ENCODE measurements at places on chromosomes 6 and 20.

- no peak for DNase-seq
Observed at GRCh38 chr6:41466437-41466990, 79.7 kb upstream of the FOXP4 start.

- no peak for DNase-seq
Observed at GRCh38 chr6:25052181-25052580, 116.4 kb upstream of the RIPOR2 start.

DNA sequence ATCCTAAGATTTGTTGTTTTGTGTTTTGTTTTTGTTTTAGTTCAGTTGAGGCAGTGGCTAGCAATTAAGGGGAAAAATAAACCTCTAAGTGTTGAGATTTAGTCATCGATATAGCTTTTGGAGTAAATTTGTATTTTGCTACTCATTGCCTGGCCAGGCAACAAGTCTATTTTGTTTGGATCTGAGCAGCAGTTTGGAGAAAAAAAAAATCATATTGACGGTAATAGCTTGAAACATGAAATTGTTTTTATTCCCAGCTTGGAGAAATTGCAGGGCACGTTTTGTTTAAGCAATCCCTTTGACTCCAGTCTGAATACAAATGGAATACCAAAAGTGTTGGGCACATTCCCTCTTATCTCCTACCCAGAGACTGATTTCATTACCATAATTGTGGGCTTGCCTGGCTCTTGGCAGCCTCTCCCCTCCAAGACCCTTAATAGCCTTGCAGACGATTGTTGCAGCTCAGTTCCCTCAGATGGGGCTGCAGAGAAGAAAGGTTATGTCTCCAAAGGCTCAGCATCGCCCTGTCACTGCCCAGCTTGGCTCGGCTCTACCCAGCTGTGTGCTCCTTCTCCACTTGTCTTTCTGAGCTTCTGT is 56.0 kb downstream of the ISM1 start:
- no peak for DNase-seq

GRCh38 chr20:2833761-2834160 is 6.7 kb downstream of the PCED1A start:
- DNase-seq: no peak

GRCh38 chr6:13248053-13248452 is 80.3 kb downstream of the TBC1D7 start:
- no peak for DNase-seq

Measured in stimulated activated effector memory CD8-positive, alpha-beta T cell treated with anti-CD3 and anti-CD28 coated beads, Interleukin-12 subunit alpha, Interleukin-12 subunit beta, amount 100 ng/mL, for 72 hours (primary cell).